ENCODE measurements at places on chromosomes 5 and 9. TPM values are rescaled to one million over a fixed set of nuclear protein-coding genes. Genes with fewer than 3 reads are reported as not detected.

DNA sequence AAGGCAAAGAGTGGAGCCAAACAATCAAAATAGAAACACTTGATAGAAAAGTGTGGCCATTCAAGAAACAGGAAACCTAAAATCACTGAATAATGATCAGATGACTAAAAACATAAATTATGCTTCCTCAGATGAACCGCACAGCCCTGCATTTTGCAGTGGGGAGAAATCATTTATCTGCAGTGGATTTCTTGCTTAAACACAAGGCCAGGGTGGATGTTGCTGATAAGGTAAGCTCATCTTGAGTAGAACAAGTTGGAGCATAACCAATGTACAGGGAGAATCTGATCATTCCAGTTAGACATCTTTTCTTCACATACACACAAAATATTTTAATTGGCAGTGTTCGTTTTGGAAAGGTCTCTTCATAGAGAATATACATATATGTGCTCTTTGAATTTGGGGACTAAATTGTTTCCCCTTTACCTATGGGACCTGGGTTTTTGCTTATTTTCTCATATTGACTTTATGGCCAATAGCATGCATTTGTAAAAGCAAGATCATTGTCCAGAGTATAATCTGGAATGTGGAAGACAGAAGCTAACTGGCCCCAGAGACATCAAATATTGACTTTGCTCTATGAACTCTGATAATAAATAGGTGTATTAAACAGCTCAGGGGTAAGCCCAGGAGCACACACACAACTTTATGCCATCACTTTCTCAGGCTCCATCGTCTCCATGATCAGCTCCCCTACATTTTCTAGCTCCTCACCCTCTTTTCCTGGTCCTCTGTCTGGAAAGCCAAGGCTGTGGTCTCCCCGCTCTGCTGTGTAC, 9.1 kb downstream of the ANKDD1B start:
- no peak for DNase-seq

- no peak for DNase-seq
Measured at GRCh38 chr5:42666869-42667268, 89.7 kb upstream of the CCDC152 start.

DNA sequence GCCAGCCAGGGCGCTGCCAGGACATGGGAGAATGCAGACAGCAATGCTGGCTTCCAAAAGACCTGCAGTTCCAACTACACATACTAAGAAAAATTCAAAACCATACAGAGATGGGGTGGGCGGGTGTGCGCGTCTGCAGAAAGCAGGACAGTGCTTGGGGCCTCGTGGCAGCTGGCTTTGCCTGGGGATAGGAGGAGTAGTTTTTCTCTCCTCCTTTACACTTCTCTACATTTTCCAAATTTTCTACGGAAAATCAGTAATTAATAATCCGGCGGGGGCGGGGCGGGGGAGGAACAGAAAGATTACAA, 43.6 kb upstream of the SARDH start:
- no peak for DNase-seq

GRCh38 chr9:96217294-96217707, 84.7 kb downstream of the HSD17B3 start:
- DNase-seq: no peak

DNA sequence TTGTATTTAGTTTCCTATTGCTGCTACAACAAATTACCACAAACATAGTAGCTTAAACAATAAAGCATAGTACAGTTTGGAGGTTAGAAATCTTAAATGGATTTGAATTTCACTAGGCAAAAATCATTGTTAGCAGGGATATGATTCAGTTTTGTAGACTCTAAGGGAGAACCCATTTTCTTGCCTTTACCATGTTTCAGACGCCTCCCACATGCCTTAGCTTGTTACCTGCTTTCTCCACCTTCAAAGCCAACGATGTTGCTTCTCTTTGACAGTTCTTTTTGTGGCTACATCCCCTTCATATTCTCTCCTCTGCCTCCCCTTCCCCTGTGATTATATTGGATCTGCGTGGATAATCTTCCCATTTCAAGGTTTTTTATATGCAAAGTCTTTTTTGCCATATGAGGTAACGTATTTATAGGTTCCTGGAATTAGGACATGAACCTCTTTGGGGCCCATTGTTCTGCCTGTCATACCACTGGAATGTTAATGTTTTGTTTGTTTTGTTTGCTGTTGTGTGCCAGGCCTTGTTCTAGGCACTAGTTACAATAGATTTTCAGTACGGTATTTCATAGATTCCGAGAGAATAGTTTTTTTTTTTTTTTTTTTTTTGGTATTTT, 54.1 kb downstream of the UHRF2 start:
- no peak for DNase-seq

DNA sequence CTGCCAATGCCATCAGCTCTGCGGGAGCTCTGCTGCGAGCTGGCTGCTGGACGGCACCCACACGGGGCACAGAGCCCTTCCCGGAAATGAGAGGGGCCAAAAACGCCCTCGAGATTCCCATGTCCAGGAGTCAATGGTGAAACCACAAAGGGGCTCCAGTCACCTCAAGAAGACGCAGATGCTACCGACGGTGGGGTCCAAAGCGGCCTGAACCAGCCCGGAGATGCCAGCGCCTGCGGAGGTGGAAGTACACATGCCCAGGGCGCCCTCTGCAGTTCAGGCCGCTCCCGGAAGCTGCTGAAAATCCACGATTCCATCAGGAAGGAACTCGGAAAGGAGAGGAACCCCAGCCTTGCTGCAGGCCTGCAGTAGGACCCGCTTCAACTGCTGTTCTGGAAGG, 82.4 kb upstream of the SELENOP start:
- DNase-seq: no peak

- no peak for DNase-seq
Measured at GRCh38 chr5:103375350-103375749, 116.8 kb downstream of the MACIR start.

DNA sequence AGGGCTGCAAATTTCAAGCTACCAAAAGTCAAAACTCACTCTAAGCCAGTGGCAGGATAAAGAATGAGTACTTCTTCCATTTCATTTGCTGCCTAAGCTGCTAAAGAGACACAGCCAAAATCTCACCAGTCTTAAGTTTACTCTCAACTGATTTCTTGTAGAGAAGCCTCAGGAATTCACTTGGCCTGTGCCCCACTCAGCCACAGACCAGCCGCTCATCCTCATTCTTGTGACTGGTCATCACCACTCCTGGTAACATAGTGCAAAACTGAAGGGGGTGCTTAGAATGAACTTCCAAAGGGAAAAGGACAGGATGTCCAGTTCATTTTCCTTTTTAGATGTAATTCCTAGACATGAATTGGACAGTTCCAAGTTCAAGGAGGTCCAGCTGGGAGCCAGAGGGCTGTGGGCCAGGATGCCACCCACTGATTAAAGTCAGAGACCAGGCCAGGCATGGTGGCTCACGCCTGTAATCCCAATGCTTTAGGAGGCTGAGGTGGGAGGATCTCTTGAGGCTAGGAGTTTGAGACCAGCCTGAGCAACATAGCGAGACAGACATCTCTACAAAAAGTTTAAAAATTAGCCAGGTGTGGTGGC, 72.7 kb upstream of the RANBP3L start:
- no peak for DNase-seq

DNA sequence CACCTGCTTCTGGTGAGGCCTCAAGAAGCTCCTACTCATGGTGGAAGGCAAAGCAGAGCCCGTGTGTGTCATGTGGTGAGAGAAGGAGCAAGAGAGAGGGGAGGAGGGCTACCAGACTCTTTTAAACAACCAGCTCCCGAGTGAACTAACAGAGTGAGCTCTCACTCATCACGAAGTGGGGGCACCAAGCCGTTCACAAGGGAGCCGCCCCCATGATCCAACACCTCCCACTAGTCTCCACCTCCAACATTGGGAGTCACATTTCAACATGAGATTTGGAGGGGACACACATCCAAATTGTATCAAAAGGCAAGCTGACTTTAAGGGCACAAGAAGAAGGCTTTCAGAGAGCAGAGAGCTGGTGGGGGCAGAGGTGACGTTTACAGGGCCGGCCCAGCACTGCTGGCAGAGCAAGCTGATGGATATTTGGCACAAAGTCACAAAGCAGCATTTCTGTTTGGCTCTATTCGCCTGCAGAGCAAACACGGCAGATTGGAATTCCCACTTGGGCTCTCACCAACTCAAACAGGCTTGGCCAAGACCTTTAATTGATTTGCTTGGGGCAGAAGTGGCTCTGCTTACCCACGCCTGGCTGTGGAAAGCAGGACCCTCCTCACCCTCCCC, 20.0 kb downstream of the PITX1 start:
- no peak for DNase-seq

DNA sequence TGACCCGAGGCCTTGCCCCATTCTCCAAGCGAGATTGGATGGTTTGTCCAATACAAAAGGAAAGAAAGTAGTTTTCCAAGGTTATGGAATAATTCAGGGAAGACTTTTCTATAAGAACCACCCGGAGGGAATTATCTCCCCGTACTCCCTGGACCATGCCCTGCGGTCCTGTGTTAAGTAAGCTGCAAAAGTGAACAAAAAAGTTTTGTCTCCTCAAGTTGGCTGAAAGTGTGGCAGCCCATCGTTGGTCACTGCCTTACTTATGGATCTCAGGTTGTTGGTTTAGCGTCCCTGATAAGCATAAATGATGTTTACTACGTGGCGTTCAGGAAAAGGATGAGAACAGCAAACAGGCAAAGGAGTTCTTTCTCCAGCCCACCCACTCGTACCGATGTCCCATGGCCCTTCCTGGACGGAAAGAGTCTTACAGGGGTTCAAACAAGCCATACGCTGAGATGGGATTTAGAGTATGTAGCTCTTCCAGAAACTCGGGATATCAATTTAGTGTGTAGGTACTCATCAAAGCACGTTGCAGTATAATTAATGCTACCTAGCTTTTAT, 413 bp upstream of the AUH start:
- no peak for DNase-seq

DNA sequence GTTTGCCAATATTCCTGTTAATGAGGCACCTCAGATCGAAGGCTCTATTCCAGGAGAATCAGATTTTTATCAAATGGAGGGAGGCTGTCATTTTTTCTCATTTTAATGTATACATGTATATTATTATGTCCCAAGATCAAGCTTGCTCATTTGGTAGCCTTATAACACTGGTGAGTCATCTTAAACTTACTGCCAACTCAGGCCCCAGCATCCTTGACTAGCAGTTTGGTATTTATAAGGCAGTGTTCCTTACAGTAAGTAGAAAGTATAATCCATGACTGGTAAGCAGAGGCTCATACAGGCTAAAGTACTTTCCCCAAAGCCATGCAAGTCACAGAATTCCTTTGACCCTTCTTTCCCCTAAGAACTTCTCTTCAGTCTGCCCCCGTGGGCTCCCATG, 90.7 kb upstream of the NR3C1 start:
- DNase-seq: no peak

GRCh38 chr5:81315336-81315735, 13.9 kb downstream of the ZCCHC9 start:
- DNase-seq: no peak

- DNase-seq: no peak
Measured at GRCh38 chr9:34986540-34987047, 3.0 kb upstream of the DNAJB5 start.

GRCh38 chr5:101296477-101296876, 393.4 kb upstream of the ST8SIA4 start:
- DNase-seq: no peak

DNA sequence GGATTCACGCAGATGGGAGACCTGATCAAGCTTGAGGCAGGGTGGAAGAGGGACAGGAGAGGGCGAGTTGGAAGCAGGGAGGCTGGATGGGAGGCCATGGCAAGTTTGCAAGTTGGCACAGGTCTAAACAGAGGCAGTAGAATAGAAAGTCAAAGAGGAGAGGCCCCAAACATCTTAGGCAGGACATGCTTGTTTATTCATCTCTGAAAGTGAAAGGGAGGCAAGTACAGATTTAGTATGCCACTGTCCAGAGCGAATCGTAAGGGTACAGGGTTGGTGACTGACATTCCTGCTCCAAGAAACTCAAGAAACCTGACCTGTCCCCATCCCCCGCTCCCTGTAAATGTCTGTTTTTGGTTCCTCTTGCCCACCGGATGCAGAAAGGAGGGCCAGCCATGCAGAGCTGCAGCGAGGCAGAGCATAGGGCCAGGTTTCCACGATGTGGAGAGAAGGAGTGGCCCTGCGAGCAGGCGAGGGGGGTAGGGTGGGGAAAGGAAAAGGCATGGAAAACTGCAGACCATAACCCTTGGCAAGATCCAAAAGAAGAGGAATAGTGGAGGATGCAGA, 96.2 kb upstream of the BOD1 start:
- DNase-seq: no peak

Gene PCA3
- total RNA-seq: 0.31 TPM

Gene DMGDH
- total RNA-seq: 0.84 TPM

Gene MTMR12
- 30.6 TPM for total RNA-seq

Gene EIF4E1B
- total RNA-seq: not detected
